ENCODE measurements at places on chromosomes 11 and 22. TPM values are rescaled to one million over a fixed set of nuclear protein-coding genes. Genes with fewer than 3 reads are reported as not detected.

- H3K27me3 ChIP-seq: no peaks in the 10 kb centered on the region
- H3K36me3 ChIP-seq: peaks cover 75% of the 10 kb centered on the region
- no peaks in the 10 kb centered on the region for H3K4me1 ChIP-seq
- no peak for DNase-seq
Observed at GRCh38 chr11:130892861-130893260, 23.4 kb downstream of the SNX19 start.

DNA sequence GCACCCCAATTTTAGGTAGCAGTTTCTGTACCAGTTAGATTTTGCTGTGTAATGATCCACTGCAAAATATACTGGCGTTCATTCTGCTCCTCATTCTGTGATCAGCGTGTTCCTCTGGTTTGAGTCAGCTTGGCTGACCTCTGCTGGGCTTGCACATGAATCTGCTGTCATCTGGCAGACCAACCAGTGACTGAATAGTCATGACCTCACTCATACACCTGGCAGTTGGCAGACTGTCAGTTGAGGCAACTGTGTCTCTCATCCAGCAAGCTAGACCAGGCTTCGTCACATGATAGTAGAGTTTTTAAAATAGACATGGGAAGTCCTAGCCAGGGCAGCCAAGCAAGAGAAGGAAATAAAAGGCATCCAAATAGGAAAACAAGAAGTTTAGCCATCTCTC, 316.3 kb upstream of the LARGE1 start:
- H3K27me3 ChIP-seq: no peaks in the 10 kb centered on the region
- no peak for DNase-seq
- H3K4me1 ChIP-seq: no peaks in the 10 kb centered on the region
- no peak overlapping the region for H3K4me3 ChIP-seq

DNA sequence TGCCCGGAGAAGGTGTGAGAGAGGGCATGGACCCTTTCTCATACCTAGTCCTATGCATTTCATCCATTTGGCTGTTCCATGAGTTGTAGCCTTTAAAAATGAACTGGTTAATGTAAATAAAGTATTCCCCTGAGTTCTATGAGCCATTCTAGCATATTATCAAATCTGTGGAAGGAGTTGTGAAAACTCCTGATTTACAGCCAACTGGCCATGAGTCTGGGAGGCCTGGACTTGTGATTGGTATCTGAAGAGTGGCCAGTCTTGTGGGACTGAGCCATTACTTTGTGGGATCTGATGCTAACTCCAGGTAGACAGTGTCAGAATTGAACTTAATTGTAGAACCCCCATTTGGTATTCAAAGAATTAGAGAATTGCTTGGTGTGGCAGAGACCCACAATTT, 48.4 kb downstream of the FAM118A start:
- H3K4me1 ChIP-seq: no peaks in the 10 kb centered on the region
- H3K4me3 ChIP-seq: no peak overlapping the region
- no peak for DNase-seq

- no peaks in the 10 kb centered on the region for H3K36me3 ChIP-seq
- no peaks in the 10 kb centered on the region for H3K27me3 ChIP-seq
- peaks cover 11% of the 10 kb centered on the region for H3K4me1 ChIP-seq
- peak overlapping the region; percentile 48 for H3K27ac ChIP-seq
- DNase-seq: peak; percentile 96
Observed at GRCh38 chr11:75174781-75175370, 24.0 kb downstream of the SLCO2B1 start.

GRCh38 chr11:66371627-66372415, at the start of gene SLC29A2:
TSS of gene SLC29A2 (minus strand) at chr11:66371760. CDS start at chr11:66371591, 169 bp downstream.
- peak within 1 kb of the TSS; percentile 68 for H3K27ac ChIP-seq
- H3K4me3 ChIP-seq: peak within 1 kb of the TSS; percentile 76
- no peaks in the 10 kb centered on the region for H3K36me3 ChIP-seq
- DNase-seq: peak; percentile 70

GRCh38 chr22:36287881-36288515, 35.1 kb downstream of the APOL1 start:
- peaks cover 19% of the 10 kb centered on the region for H3K4me1 ChIP-seq
- no peaks in the 10 kb centered on the region for H3K27me3 ChIP-seq
- H3K36me3 ChIP-seq: peaks cover 83% of the 10 kb centered on the region
- H3K4me3 ChIP-seq: no peak overlapping the region
- no peak for DNase-seq
- H3K27ac ChIP-seq: peak overlapping the region; percentile 14

DNA sequence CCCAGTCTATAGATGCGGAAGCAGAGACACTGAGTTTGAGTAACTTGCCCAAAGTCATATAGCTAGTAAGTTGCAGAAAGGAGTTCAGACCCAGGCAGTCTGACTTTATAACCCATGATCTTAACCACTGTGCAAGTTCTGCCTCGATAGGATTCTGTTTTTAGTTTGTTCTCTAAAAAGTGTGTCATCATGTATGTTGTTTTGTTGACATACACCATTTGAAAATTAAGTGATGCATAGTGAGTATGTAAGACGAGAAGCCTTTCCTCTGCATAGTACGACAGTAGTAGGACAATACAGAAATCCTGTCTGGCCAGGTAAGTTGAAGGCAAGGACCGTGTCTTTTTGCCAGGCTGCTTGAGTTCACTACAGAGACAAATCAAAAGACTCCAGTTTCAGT, 3.3 kb downstream of the ZC3H12C start:
- no peak overlapping the region for H3K27ac ChIP-seq
- H3K27me3 ChIP-seq: peaks cover 8% of the 10 kb centered on the region
- DNase-seq: no peak
- no peak overlapping the region for H3K4me3 ChIP-seq

- no peak for DNase-seq
- peaks cover 50% of the 10 kb centered on the region for H3K4me1 ChIP-seq
- peak overlapping the region; percentile 27 for H3K4me3 ChIP-seq
Observed at GRCh38 chr11:68504432-68505066, 44.0 kb downstream of the PPP6R3 start.

GRCh38 chr11:45704635-45705034, 39.2 kb upstream of the CHST1 start:
- no peaks in the 10 kb centered on the region for H3K36me3 ChIP-seq
- no peak overlapping the region for H3K4me3 ChIP-seq
- H3K27ac ChIP-seq: no peak overlapping the region
- H3K27me3 ChIP-seq: peaks cover 22% of the 10 kb centered on the region
- H3K4me1 ChIP-seq: no peaks in the 10 kb centered on the region

GRCh38 chr22:45101515-45102227, 62.1 kb upstream of the NUP50 start:
- H3K36me3 ChIP-seq: no peaks in the 10 kb centered on the region
- no peaks in the 10 kb centered on the region for H3K27me3 ChIP-seq
- H3K27ac ChIP-seq: no peak overlapping the region
- DNase-seq: peak; percentile 56

GRCh38 chr11:17391493-17392355, 3.3 kb upstream of the KCNJ11 start:
- no peak for DNase-seq
- no peaks in the 10 kb centered on the region for H3K27me3 ChIP-seq
- no peaks in the 10 kb centered on the region for H3K36me3 ChIP-seq
- peaks cover 11% of the 10 kb centered on the region for H3K4me1 ChIP-seq
- no peak overlapping the region for H3K4me3 ChIP-seq

GRCh38 chr11:123690485-123690884, 36.1 kb upstream of the SCN3B start:
- H3K27me3 ChIP-seq: peaks cover 4% of the 10 kb centered on the region
- H3K4me3 ChIP-seq: no peak overlapping the region
- H3K27ac ChIP-seq: no peak overlapping the region

- H3K4me3 ChIP-seq: no peak overlapping the region
- H3K27me3 ChIP-seq: peaks cover 24% of the 10 kb centered on the region
- no peaks in the 10 kb centered on the region for H3K36me3 ChIP-seq
Observed at GRCh38 chr11:125063429-125064043, 431 bp downstream of the SLC37A2 start.

GRCh38 chr11:82505379-82505778, 228.3 kb downstream of the FAM181B start:
- no peak for DNase-seq
- H3K27ac ChIP-seq: no peak overlapping the region
- no peak overlapping the region for H3K4me3 ChIP-seq
- no peaks in the 10 kb centered on the region for H3K27me3 ChIP-seq
- no peaks in the 10 kb centered on the region for H3K36me3 ChIP-seq
- no peaks in the 10 kb centered on the region for H3K4me1 ChIP-seq

GRCh38 chr11:119800171-119800570, 71.2 kb upstream of the NECTIN1 start:
- H3K27me3 ChIP-seq: no peaks in the 10 kb centered on the region
- H3K36me3 ChIP-seq: no peaks in the 10 kb centered on the region
- H3K4me3 ChIP-seq: no peak overlapping the region

DNA sequence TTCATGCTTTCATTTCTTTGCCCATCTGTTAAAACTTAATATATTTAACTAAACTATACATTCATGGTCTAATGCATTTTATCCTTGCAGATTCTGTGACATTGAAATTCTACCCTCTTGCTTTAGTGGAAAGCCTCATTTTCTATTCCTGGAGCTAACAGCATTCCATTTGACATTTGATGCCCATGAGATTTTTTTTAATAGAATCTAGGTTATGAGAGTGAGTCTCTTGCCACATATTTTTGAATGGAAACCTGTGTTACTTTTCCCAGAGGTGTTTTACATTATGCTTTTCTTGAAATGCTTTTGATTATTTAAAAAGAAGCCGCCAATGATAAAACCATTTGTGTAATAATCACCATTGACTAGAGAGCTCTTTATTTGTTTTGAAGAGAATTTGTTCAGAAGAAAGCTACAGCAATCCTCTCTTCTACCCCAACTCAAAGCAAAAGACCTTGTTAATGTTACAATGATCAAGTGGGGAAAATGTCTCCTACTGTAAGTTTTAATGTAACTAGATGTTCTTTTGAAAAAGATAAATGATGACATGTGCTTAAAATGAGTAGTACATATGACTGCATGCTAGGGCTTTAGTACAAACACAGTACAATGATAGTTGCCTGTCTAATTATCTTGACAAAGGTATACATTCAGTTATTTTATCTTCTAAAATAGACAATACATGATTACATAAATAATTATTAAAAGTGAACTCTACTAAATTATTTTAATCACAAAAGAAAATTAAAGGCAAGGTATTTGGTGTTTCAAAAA, 67.3 kb downstream of the GAS2 start:
- H3K27ac ChIP-seq: no peak overlapping the region
- DNase-seq: no peak
- H3K4me1 ChIP-seq: no peaks in the 10 kb centered on the region
- H3K27me3 ChIP-seq: no peaks in the 10 kb centered on the region

- H3K27me3 ChIP-seq: no peaks in the 10 kb centered on the region
- DNase-seq: no peak
- no peaks in the 10 kb centered on the region for H3K36me3 ChIP-seq
- H3K4me3 ChIP-seq: peak overlapping the region; percentile 79
Observed at GRCh38 chr11:88414981-88415413, 77.5 kb upstream of the CTSC start.

- H3K36me3 ChIP-seq: no peaks in the 10 kb centered on the region
- no peaks in the 10 kb centered on the region for H3K4me1 ChIP-seq
- DNase-seq: no peak
- H3K27me3 ChIP-seq: no peaks in the 10 kb centered on the region
- H3K27ac ChIP-seq: no peak overlapping the region
Observed at GRCh38 chr11:100827934-100828661, 141.0 kb downstream of the ARHGAP42 start.

DNA sequence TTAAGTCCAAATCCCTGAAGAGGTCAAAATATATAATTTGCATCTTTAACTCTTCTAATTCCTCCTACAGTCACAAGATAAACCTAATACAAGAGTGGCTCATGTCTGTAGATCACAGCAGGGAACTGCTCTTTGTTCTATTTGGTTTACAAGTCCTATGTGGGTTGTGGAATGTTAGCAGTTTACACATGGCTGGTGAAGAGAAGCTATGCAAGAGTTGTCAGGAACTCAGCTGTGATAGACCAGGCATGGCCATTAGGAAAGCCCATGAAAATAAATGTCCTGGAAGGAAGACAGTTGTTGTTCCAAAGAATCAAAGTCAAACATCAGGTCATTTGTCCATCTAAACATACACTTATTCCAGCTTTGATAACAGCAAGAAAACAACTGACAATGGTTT, 312.4 kb upstream of the PITPNB start:
- DNase-seq: no peak
- H3K36me3 ChIP-seq: no peaks in the 10 kb centered on the region
- no peak overlapping the region for H3K27ac ChIP-seq
- H3K4me3 ChIP-seq: no peak overlapping the region

Gene ANO5
- not detected for total RNA-seq

Gene TRIM49D2
- not detected for total RNA-seq

Gene FERMT3
- total RNA-seq: 156 TPM

Gene IRF7
- total RNA-seq: 120 TPM

Gene NUP50
- total RNA-seq: 98.8 TPM

Gene NXPE1
- not detected for total RNA-seq

Gene C22orf31
- not detected for total RNA-seq

Measured in CD4-positive, CD25-positive, alpha-beta regulatory T cell (primary cell).